ENCODE measurements at places on chromosomes 2 and 18.
A peak's percentile ranks its signal among the peaks of the same experiment; 100 is the strongest.

DNA sequence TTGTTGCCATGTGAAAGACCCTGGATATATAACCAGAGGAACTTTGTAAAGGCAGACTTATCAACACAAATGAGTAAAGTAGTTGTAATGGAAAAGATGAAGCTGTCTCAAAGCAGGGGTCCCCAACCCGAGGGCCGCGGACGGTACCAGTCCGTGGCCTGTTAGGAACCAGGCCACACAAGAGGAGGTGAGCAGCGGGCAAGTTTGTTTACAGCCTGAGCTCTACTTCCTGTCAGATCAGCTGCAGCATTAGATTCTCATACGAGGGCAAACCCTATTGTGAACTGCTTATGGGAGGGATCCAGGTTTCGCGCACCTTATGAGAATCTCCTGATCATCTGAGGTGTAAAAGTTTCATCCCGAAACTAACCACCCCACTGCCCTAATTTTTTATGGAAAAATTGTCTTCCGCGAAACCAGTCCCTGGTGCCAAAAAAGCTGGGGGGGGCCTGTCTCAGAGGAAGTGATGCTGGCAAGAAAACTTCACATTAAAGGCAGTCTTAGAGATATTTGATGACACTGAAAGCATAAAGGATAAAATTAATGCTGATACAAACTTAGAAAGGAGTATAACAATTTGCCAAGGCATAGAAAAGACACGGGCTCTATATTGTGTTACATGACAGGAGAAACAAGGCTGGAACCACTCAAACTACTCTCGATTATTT, 57.5 kb upstream of the MSTN start:
- no peak for DNase-seq

DNA sequence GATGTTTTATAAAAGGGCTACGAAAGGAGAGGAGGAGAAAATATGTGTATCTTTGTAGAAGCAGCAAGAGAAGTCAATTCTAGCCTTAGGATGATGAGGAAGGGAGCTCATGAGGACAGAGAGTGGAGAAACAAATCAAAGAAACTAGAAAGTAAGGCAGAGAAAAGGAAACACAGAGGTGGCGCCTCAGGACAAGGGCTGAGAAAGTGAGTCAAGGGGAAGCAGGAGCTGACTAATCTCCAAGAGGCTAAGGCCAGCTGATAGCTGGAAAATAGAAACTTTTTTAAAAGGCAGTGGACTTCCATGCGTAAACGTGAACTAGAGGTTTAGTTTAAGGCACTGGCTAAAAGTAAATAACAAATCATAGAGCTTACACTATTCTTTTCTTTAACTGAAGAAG, 173.3 kb downstream of the ANKRD44 start:
- peak; percentile 54 for DNase-seq

GRCh38 chr2:108061439-108062042, 75.2 kb downstream of the SLC5A7 start:
- no peak for DNase-seq

DNA sequence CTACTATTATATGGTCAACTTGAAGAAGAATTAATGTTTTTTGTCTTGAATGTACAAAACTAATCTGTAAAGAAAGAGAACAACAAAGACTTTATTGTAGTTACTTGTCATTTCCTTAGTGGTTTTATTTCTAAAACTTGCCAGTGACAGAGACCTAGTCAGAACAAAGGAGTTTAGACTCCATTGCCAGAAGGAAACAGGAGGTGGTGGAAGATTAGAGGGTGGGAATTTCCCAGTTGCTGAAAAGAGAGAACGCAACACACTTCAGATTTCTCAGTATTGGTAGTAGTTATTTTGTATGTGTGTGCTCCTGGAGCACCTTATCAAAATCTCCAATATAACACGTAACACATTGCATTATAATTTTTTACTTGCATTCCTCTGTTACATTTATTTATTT, 81.4 kb downstream of the CDCA7 start:
- no peak for DNase-seq

DNA sequence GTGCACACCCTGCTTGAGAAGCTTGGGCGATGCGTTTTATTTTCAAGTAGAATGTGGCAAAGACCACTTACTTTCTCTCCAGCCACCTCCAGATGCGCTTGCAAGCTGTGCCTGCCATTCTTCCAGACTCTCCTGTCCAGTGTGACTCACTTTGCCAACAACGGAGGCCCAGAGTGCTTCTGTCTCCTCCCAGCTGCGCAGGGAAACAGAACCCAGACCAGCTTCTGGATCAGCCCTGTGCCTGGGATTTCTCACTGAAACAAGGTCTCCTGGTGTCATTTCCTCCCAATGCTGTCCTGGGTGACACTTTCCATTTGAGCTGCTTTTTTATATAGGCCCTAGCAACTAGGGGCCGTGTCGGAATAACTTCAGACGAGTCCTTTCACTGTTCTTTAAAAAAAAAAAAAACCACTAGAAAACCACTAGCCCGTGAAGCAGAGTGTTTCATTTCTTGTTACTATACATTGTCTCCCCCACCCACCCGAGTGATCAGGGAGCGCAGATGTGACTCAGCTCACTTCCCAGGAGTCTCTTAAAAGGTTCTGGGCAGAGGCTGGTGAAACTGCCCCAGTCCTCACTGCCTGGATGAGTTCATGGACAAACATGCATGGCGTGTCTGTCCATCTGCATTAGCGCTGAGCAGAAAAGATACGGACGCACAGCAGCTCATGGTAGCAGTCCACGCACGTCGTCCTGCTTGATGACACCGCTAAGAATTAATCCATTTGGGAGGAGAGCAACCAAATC, 25.3 kb upstream of the RPL31 start:
- peak; percentile 89 for DNase-seq

GRCh38 chr2:229267080-229267479, 4.0 kb downstream of the PID1 start:
- no peak for DNase-seq

- DNase-seq, result peak; percentile 24
These were observed 16.5 kb upstream of the PRLH start for GRCh38 chr2:237549643-237550415.

- no peak for DNase-seq
These were observed 32.9 kb downstream of the CDKL4 start for GRCh38 chr2:39210846-39211245.

DNA sequence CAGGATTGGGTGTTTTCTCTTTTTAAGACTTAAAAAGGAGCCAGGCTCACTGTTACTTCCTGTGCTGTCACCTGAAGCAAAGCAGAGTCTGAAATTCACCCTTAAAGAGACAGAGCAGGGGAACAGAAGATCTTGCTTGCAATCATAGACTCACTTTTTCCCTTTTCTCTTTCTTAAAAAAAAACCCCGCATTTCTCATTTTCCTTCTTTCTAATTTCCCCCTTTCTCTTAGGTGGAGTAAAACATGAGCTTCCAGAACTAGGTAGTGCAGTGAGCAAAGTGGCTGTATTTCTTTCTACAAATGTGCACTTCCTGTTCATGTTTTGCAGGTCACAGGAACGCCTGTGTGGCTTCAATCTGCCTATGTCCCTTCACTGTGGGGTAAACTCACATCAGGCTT, 381.2 kb downstream of the LPIN1 start:
- DNase-seq, result no peak

DNA sequence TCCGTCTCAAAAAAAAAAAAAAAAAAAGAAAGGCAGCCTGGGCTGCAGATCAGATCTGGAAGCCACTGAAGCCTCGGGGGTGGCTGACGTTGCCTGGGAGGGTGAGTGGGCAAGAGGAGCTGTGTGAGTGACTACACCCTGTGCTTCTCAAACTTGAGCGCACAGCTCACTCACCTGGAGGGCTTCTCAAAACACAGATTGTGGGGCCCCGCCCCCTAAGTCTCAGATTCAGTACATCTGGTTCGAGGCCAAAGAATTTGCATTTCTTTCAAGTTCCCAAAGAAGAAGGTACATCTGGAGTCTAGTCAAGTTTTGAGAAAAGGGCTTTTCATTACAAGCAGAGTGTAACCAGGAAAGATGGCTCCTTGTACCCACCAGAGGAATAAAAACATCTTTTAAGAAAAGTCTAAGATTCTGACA, 97.7 kb upstream of the CAB39 start:
- no peak for DNase-seq

GRCh38 chr18:24778810-24779418, 318.5 kb downstream of the HRH4 start:
- no peak for DNase-seq

GRCh38 chr18:24160086-24160485, 21.2 kb downstream of the CABYR start:
- DNase-seq, result peak; percentile 50
